ENCODE measurements at places on chromosomes 13 and 19.
A peak's percentile ranks its signal among the peaks of the same experiment; 100 is the strongest.

DNA sequence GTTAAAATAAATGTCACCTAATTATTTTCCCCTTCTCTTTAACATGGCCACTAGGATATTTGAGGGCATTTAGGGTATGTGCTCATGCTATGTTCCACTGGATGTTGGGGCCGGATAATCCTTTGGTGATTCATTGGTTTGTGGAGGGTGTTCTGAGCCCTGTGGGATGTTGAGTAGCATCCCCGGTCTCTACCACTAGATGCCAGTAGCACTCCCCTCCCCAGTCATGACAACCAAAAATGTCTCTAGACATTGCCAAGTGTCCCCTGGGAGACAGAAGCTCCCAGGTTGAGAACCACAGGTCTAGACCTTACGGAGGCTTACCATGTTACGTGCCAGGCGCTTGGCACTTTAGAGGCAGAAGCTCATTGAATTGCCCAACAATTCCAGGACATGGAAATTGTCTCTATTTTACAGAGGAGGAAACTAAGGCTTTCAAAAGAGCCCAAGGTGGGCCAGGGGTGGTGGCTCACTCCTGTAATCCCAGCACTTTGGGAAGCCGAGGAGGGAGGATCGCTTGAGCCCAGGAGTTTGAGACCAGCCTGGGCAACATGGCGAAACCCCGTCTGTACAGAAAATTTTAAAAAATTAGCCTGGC is 14.1 kb downstream of the SHANK1 start:
- DNase-seq, result peak; percentile 40

DNA sequence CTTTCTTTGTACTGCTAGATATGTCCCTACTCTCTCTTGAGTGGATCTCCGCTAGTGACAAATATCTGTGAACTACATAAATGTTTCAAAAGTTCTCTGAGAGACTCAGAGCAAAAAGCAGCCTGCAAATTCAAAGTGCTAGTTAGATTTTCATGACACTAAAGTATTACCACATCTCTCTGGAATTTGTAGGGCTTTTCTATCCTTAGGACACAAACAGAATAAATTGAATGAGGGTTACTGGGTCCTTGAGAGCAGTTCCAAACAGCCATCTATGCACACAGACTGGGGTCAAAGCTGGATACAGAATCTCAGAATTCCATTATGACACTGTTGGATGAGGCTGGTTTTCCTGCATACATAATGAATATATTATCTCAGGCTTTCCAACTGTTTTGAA is 953.2 kb downstream of the DIAPH3 start:
- DNase-seq, result no peak

DNA sequence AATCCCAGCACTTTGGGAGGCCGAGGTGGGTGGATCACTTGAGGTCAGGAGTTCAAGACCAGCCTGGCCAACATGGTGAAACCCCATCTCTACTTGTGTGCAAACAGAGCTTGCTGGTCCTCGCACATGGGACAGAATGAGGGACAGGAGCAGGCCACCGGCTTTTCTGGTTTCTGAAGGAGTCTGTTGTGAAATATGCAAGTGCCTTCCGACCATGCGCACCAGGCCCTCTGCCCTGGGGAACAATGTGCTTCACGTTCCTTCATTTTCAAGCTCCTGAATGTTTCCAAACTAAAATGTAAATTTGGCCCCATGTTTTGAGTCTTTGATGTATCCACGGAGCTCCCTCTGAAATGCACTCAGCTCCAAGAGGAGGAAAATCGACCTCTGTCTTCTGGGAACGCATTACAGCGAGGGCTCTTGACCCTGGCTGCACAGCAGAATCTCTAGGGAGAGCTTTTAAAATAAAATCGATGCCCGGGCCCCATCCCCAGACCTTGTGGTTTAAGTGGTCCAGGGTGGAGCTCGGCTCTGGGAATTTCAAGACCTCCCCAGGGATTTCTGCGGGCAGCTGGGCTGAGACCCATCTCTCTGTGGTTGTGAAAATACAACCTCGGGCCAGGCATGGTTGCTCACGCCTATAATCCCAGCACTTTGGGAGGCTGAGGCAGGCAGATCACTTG is 9.3 kb upstream of the ACP4 start:
- no peak for DNase-seq

DNA sequence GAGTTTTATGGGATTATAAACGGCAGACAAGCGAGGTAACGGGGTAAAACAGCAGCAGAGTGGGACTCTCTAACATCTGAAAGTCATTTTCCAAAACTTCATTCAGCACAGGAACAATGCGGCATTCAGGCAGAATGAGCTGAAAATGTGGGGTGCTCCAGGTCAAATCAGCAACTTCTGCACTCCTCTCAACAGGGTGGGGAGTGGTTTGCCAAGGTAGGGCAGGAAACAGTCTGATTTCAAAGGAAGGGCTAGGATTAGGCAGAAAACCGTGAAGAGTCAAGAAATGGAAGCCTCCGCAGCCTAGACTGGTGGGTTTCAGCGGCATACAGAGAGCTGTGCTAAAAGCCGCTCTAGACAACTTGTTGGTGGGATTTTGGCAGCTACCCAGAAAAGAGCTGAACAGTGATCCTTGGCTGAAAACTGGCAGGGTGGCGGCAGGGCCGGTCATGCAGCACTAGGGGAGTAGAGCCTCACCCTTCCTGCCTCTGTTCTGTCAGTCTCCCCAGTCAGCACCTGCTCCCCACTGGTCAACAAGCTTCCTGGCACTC is 154.2 kb upstream of the KLF12 start:
- DNase-seq, result no peak

GRCh38 chr19:55418185-55418584 is 10.6 kb upstream of the UBE2S start:
- DNase-seq, result peak; percentile 58

- no peak for DNase-seq
These were observed 1.3 kb downstream of the ICAM5 start for GRCh38 chr19:10290876-10291553.

DNA sequence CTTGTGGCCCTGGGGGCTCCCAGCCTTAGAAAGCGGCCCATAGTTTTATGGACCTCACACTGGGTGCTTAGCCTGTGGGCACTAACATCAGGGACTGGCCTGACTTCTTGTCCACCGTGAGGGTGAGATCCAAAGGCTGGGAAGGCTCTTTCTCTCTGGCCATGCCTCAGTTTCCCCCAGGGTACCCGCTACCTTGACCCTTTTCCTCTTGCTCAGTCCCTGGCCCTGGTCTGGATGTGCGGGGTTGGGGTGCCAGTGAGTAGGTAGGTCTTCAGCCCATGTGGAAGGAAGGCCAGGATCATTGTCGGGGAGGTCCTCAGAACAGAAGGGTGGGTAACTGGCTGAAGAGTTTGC is 1.6 kb upstream of the TMEM161A start:
- no peak for DNase-seq

- DNase-seq, result no peak
These were observed 1.3 kb upstream of the INTS6 start for GRCh38 chr13:51453959-51454703.

DNA sequence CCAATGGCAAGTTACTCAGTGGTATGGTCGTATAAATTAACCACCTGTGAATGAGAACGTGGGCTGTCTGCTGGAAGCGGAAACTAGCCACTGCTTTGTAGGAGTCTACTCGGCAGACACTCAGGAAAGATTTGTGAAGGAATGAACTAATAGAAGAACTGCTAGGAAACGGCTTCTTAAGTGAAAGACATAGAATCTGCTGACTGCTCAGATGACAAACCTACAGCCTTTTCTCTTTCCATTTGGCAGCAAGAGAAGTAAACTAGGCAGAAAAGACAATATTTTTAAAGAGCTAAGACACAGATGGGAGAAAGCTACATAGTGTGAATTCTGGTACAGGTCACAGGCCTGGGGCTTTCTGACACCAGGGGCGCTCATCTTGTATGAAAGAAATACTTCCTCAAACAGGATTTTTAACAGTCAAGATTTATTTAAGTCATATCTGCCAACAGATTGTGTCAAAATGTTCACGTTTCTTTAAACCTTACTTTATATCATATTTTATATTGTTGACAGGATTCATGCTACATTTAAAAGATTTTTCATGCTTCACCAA is 78.4 kb downstream of the MIPEP start:
- DNase-seq, result no peak

DNA sequence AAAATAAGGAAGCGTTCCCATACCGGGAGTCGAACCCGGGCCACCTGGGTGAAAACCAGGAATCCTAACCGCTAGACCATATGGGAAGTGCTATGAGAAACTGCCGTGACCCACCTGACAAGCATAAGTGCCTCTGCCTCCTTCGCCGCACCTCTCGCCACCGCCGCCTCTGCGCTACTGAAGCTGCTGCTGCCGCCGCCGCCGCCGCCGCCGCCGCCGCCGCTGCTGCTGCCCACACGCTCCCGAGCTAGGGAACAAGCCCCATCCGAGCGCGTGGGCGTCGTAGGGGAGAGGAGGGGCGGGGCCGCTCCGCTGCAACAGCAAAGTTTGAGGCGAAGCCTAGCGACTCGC is 610 bp upstream of the WBP4 start:
- no peak for DNase-seq

- DNase-seq, result no peak
These were observed 70.3 kb downstream of the ALOX5AP start for GRCh38 chr13:30805603-30806011.

DNA sequence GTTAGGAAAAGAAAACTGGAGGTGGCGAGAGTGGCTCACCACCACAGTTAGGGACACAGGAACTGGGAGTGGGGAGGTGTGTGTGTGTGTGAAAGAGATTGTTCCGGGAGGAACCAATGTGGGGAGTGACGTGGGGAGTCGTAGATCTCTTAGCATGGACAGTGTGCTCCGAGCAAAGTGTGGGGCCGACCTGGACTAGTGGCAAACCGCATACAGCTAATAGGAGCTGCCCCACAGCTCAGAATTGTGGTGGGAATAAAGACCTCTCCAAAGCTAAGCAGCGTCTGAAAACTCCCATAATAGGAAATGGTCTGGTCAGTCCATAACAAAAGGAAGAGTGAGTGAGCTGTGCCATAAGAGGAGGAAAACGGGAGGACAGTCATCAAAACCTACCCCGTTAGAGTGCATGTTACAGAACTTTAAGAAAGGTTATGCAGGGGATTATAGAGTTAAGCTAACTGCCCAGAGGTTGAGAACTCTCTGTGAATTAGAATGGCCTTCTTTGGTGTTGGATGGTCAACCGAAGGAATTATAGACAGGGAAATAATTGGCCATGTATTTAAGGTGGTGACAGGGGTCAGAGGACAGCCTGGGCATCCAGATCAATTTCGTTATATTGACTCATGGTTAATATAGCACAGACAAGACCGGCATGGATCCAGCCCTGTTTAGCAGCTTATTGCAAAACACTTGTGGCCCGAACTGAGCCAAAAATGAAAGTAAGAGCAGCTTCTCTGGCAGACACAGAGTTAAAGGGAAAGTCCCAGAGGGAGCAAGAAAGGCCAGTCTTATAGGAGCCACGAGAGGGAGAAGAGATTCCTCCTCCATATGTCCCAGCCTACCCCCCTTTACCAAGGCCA is 8.9 kb upstream of the SLC15A1 start:
- DNase-seq, result no peak

DNA sequence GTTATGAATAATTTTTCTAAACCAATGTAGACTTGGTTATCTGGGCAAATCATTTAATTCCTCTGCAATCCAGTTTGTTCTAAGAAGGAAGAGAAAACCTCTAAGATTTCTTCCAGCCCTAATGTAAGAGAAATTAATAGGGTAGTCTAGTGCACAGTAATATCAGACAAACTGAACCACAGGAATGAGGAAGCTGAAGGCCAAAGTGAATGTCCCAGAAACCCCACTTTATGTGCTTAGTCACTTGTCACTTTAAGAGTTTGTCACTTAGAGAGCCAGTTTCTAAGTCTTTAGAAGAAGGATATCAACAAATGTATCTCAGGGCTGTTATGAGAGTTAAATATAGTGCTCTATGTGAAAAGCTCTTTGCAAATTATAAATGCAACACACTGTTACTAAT is 750.6 kb downstream of the DIAPH3 start:
- no peak for DNase-seq

GRCh38 chr19:4120559-4121272 is 3.2 kb downstream of the MAP2K2 start:
- DNase-seq, result peak; percentile 17

- no peak for DNase-seq
These were observed 4.5 kb upstream of the ZNF470 start for GRCh38 chr19:56562766-56563165.

- no peak for DNase-seq
These were observed 86.1 kb downstream of the TBC1D4 start for GRCh38 chr13:75395901-75396300.

DNA sequence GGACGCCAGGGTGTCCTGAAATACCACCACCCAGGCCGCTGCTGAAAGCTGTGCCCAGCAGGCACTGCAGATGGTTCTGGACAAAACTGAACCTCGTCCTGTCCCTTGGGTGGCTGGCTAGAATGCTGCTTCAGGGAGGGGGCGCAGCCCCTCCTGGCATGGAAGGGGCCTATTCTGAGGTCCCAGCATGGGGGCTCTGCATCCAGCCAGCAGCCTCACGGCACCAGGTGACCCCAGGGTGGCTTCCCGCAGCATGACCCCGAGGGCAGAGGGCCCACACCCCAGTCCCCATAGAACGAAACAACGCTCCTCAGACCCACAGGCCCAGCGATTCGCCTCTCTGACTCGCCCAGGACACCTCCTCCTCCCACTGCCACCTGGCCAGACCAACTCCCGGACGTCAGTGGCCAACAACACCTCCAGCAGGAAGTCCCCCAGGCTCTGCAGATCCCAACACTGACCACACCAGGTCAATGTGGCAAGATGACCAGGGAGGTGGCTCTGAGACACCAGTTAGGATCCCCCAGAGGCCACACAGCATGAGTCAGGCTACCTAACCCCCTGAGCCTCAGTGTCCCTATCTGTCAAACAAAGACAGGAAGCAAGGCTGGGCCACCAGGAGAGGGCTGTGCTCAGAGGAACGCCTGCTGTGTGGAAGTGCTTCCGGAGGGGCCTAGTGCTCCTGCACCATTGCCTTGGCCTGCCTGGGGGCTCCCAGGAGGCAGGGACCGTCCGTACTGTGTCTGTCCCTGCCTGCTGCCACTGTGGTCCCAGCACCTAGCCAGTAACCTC is 6.1 kb downstream of the MKNK2 start:
- DNase-seq, result no peak

DNA sequence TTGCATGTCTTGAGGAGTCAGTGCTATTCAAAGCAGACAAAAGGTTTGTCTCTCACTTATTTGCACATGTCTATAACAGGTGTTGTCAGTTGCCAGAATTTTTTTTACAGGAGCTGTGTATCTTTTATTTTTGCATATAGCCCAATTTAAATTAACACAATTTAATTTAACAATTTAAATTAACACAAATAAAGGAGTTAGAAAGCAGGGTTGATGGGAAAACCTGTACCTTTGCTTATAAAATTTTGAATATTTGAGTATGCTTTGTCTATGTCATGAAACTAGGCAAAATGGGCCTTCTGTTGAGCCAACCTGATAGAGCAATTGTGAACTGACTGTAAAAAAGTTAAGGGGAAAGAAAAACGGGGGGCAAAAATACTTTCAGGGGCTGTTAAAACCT is 78.0 kb downstream of the MAP4K1 start:
- no peak for DNase-seq

GRCh38 chr19:46731584-46731983 is 14.3 kb upstream of the FKRP start:
- no peak for DNase-seq

Measured in non-pigmented ciliary epithelial cell (primary cell).